HCT116 (cell line): ENCODE measurements at places on chromosomes 1 and 21. TPM values are rescaled to one million over a fixed set of nuclear protein-coding genes. Genes with fewer than 3 reads are reported as not detected.

GRCh38 chr1:220730486-220730885, 17.6 kb upstream of the MTARC2 start:
- DNase-seq = no peak
- no peak overlapping the region for H3K27ac ChIP-seq
- peaks cover 11% of the 10 kb centered on the region for H3K4me1 ChIP-seq
- no peaks in the 10 kb centered on the region for H3K27me3 ChIP-seq

GRCh38 chr1:235635938-235636662, 13.5 kb downstream of the GNG4 start:
- H3K27me3 ChIP-seq = no peaks in the 10 kb centered on the region
- no peak overlapping the region for H3K27ac ChIP-seq
- peaks cover 2% of the 10 kb centered on the region; the same call in 1 of the 2 replicates for H3K4me1 ChIP-seq
- H3K4me3 ChIP-seq = no peak overlapping the region

DNA sequence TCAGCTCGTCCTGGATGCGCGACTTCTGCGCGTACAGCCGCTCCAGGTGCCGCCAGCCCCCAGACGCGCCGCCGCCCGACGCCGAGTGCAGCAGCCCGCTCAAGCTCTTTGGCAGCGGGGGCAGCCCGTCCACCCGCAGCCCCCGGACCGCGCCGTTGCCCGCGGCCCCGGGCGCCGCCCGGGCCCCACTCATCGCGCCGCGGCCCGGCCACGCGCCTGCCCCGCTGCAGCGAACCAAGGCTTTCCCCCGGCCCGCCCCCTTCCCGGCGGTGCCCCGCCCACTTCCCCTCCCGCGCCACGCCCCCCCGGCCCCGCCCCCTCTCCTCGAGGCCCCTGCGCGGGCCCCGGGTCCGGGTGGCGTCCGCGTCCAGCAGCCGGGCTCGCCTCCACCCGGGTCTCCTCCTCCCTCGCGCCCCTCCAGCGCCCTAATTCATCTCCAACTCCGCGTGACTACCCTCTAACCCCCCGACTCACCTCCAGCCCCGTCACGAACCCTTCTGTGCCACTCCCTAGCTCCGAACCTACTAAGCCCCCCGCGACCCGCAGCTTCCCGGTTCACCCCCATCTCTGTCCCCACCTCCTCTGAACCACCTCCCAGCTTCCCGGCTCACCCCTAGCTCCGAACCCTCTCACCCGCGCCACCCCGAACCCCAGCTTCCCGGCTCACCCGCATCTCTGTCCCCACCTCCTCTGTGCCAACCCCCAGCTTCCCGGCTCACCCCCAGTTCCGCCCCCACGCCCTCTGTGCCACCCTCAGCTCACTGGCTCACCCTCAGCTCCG, at the start of gene FAM89A:
Gene FAM89A (minus strand): TSS at position 236 of the 781 bp plus-strand sequence. CDS start 43 bp downstream, at position 193.
- H3K36me3 ChIP-seq = no peaks in the 10 kb centered on the region
- H3K27me3 ChIP-seq = no peaks in the 10 kb centered on the region
- peak within 1 kb of the TSS; percentile 77 for H3K27ac ChIP-seq
- DNase-seq = peak; percentile 4
- H3K4me1 ChIP-seq = peaks cover 12% of the 10 kb centered on the region
- H3K4me3 ChIP-seq = peak within 1 kb of the TSS; percentile 78

Gene ARID4B
- 28.3 TPM for total RNA-seq

GRCh38 chr1:66182551-66183178, 351.3 kb upstream of the SGIP1 start:
- no peaks in the 10 kb centered on the region for H3K4me1 ChIP-seq
- no peaks in the 10 kb centered on the region for H3K36me3 ChIP-seq
- no peak overlapping the region for H3K27ac ChIP-seq

DNA sequence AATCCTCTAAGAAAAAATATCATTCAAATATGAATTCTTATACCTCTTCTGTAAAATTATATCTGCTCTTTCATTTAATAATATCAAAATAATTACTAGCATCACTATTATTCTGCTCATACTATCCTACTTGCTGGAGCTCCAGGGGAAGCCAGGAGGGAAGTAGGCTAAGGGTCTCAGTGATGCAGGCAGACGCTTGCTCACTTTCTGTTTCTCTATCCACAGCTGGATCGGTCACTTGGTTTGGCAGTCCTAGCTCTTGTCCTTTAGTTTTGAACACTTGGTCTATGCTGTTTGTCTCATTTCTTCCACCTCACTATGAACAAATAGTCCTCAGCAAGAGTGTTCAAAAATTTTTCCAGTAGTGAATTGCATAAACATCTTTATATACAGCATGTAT, 11.3 kb downstream of the CCDC190 start:
- no peak overlapping the region for H3K4me3 ChIP-seq
- H3K4me1 ChIP-seq = no peaks in the 10 kb centered on the region
- DNase-seq = no peak

DNA sequence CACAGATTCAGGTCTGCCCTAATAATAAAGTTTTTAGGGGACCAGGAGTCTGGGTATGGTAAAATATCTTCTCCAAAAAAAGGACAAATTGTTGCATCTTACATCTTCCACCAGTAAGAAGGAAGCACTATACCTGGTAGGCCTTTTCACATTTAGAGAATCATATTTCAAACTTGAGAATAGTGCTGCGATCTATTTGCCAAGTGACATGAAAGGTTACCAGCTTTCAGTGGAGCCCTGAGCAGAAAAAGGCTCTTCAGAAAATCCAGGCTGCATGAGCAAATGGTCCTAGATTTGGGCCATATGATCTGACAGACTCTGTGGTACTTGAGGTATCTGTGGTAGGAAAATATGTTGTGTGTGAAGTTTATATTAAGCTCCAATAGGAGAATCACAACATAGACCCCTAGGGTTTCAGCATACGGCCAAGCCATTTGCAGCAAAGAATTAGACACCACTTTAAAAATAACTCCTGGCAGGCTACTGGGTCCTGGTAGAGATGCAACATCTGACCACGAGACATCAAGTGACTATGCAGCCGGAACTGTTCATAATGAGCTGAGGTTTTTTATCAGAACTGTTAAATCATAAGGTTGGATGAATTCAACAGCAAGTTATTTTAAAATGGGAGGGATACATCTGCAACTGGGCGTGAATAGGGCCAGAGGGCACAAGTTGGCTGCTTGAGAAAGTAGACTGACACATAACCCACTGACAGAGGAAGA, 38.6 kb upstream of the CCDC190 start:
- DNase-seq = no peak
- H3K27me3 ChIP-seq = no peaks in the 10 kb centered on the region; the same call in 1 of the 2 replicates
- H3K27ac ChIP-seq = no peak overlapping the region
- H3K36me3 ChIP-seq = no peaks in the 10 kb centered on the region
- H3K4me3 ChIP-seq = no peak overlapping the region
- no peaks in the 10 kb centered on the region for H3K4me1 ChIP-seq

Gene TAGLN2
- 127 TPM for total RNA-seq

DNA sequence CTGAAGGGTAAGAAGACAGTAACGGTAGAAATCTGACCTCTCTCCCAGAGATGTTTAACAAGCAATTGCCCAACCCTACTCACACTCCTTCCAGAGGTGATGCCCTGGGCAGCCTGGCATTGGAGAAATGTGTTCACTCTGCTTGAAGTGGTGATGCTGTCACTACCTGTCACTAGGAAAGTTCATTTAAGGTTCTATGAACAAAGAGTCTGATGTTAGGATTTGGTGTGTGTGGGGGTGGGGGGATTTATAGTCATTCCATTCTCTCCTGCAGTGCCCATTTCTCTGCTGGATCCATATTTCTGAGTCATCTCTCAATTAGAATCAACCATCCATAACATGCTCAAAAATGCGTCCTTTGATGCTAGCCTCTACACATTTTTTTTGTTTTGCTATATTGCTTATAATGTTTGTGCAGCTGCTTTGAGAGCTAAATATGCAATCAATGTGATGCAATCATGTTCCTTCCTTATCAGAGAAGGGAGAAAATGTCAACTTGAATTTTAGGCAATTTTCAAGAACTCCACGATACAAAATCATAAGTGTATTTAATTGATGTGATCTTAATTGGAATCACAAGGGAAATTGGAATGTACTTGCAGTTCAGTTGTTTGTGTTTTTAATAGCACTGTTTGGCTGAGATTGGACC, 173.9 kb downstream of the DUSP10 start:
- no peak for DNase-seq
- no peak overlapping the region for H3K27ac ChIP-seq
- H3K4me1 ChIP-seq = no peaks in the 10 kb centered on the region
- no peaks in the 10 kb centered on the region for H3K27me3 ChIP-seq

Gene TTC22
- 1.8 TPM for total RNA-seq

- DNase-seq = no peak
- H3K4me1 ChIP-seq = peaks cover 3% of the 10 kb centered on the region; the same call in 1 of the 2 replicates
- no peaks in the 10 kb centered on the region; the same call in 1 of the 2 replicates for H3K27me3 ChIP-seq
- H3K36me3 ChIP-seq = no peaks in the 10 kb centered on the region
Observed at GRCh38 chr1:162328512-162328911, 48.1 kb downstream of the SPATA46 start.
